ENCODE measurements at places on chromosomes 13 and 19.
A peak's percentile ranks its signal among the peaks of the same experiment; 100 is the strongest.

- DNase-seq: peak; percentile 38
These were observed 121.6 kb upstream of the FRY start for GRCh38 chr13:31909864-31910551.

GRCh38 chr19:4584670-4585460 lies 25.4 kb upstream of the SEMA6B start:
- no peak for DNase-seq

DNA sequence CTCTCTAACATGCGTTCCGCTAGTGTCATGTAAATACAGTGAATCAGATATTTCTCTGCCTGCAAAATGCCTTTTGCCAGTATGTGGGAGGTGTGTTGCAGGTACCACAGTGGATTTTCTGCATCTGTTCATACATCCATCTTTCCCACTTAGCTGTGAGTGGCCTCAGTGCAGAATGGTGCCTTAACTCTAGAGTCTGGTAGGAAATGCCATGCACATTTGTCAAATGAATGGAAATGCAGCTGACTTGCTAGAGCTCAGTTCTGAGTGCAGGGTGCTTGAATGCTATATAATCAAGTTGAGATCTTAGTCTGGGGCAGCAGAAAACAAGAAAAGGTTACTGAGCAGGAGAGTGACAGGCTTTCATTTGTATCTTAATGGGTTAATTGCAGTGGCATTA lies 68.2 kb downstream of the LRCH1 start:
- DNase-seq: no peak

- peak; percentile 68 for DNase-seq
These were observed 18.4 kb upstream of the KCTD15 start for GRCh38 chr19:33778089-33778791.

GRCh38 chr13:54949735-54950134 lies 1921.1 kb downstream of the OLFM4 start:
- DNase-seq: no peak

GRCh38 chr13:30413842-30414241 lies 8.5 kb upstream of the UBE2L5 start:
- no peak for DNase-seq

- no peak for DNase-seq
These were observed 11.6 kb downstream of the HSH2D start for GRCh38 chr19:16155128-16155527.

DNA sequence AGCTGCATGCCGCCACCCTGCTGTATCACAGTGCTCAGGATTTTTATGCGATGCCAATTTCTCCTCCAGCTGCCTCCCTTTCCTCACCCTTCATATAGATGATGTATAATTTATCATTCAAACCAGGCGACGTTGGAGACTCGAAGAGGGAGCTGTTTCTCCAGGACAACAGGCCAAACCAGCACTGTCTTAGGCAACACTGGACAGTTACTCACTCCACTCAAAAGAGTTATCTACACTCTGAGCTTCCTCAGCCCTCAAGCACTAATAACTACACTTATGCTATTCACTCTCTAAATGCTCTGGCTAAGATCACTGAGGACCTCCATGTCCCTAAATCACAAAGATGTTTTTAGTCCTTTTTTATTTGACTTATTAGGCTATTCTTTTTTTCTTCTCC lies 87.3 kb upstream of the RFC3 start:
- DNase-seq: no peak

GRCh38 chr13:111267205-111267604 lies 53.2 kb upstream of the TEX29 start:
- no peak for DNase-seq

DNA sequence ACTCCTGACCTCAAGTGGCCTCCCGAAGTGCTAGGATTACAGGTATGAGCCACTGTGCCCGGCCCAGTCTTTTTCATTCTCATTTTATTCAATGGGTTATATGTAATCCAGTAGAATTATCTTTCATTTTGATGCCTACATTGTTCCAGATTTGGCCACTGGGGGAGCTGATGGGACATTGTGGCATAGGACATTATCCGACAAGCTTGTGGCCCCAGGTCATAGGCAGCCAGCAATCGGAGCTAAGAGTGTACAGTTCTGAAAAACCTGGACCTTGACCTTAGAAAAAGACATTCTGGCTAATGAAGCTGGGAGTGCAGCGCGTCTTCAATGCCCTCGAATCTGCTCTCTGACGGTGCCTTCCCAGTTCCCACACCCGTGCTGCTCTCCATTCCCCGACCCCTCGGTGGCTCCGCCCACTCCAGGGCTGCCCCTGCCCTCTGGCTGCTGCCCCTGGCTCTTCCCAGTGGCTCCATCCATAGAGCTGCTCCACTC lies 108.7 kb downstream of the TEX29 start:
- peak; percentile 10 for DNase-seq

GRCh38 chr19:34888091-34888490 lies 38.6 kb upstream of the ZNF30 start:
- DNase-seq: no peak

- DNase-seq: no peak
These were observed 9.8 kb downstream of the ZNF333 start for GRCh38 chr19:14699641-14700040.

DNA sequence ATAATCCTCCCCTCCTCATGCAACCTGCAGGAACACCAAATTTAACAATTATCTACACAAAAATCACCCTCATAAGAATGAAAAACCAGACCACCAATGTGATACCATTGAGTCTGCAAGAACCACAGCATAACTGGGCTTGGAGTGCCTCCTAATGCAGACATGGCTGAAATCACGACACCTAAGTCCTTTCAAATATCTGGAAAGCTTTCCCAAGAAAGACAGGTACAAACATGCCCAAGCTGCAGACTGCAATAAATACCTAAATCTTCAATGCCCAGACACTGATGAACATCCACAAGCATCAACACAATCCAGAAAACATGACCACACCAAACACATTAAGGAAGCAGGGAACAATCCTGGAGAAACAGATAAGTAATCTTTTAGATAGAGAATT lies 417.1 kb downstream of the LMO7 start:
- no peak for DNase-seq

DNA sequence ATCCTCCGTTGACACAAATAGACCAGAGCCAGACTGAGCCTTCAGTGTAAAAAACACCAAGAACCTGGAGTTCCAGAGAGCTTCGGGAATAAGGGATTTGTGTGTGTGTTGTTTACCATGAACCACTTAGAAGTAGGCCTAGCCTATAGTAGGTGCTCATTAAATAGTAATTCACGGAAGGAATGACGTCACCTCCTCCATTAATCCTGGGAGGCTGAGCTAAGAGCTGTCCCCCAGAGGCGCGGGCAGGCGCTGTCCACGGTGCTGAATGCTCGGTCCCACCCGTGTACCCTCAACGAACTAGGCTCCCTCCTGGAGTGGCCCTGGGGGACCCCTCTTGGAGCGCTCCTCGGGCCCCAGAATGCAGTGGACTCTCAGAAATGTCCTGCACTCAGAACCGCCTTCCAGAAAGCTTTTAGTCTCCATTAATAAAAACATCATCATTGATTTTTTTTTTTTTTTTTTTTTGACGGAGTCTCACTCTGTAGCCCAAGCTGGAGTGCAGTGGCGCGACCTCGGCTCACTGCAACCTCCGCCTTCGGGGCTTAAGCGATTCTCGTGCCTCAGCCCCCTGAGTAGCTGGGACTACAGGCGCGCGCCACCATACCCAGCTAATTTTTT lies 6.5 kb downstream of the UNC13A start:
- DNase-seq: peak; percentile 39

GRCh38 chr13:49697468-49697867 lies 6.2 kb upstream of the EBPL start:
- DNase-seq: no peak

- DNase-seq: no peak
These were observed 148.0 kb upstream of the FNDC3A start for GRCh38 chr13:48827709-48828108.

DNA sequence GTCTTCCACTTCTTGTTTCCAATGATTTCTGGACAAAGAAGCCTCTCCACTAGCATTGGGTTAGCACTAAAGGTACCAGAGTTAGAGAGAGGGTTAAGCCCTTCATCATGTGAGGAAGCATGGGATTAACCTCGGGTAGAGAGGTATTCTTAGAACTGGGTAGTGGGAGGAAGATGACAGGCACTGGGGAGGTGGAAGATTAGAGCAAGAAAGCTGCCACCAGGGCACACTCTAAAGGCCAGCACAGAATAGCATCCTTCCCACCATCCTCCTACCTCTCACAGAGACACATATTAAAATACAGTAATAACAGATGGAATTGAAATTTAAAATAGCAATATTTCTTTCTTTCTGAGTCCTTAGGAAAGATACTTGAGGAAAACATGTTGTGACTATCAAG lies 84.5 kb upstream of the PCDH20 start:
- no peak for DNase-seq

DNA sequence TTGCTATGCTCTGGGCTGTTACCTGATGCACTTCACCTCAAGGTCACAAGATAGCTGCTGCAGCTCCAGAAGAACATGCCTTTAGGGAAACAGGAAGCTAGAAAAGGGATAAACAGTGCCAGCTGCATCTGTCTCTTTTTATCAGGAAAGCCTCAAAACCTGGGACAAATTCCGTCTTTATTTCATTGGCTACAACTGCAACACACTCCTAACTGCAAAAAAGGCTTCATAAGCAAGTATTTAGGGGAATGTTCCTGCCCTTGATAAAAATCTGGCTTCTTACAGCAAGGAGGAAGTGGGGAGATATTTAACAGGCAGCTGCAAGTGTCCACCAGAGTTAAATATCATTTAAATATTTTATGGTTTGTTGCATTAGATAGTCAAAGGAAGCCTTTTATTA lies 34.2 kb upstream of the SERTM1 start:
- DNase-seq: no peak

GRCh38 chr19:33497778-33498175 lies 23.8 kb downstream of the PEPD start:
- DNase-seq: no peak

DNA sequence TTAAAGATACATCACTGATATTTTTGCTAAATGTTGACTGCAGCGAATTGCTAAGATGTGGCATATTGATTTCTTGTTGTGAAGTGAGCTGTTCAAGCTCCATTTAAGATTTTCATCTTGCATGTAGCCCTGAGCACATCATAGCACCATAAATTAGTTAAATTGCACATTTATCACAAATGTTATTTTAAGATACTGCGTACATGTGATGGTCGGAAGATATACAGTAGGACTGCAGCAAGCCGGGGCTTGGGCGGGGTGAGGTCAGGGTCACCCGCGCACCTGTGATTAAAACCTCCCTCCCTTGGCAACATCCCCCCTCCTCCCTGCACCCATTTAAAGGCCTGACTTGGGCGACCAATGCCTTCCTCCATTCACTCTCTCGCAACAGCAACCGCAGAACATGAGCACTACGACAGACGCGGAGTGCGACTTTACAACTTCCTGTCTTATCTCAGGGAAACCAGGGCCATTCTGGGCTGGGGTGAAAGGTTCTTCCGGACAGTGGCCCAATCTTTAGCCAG lies 76.6 kb downstream of the TSHZ3 start:
- DNase-seq: no peak

DNA sequence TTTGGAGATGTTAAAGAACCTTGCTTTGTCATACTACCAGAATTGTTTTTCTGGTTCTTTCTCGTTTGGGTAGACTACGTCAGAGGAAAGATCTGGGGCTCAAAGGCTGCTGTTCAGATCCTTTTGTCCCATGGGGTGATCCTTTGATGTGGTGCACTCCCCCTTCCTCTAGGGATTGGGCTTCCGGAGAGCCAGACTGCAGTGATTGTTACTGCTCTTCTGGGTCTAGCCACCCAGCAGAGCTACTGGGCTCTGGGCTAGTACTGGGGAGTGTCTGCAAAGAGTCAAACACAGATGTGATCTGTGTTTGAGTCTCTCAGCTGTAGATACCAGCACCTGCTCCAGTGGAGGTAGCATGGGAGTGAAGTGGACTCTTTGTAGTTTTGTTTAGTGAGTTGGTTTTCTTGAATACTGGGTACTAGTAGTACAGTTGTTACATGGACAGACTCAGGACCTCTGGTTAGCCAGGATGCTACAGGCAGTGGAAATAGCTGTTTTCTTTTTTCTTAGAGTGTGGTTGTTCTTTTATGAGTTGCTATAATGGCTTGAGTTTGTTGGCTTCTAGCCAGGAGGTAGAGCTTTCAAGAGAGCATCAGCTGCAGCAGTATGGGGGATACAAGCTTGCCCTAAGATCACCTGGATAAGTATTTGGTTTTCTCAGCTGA lies 34.4 kb downstream of the DNAJC15 start:
- DNase-seq: no peak

- DNase-seq: no peak
These were observed 5.1 kb upstream of the ARHGEF7 start for GRCh38 chr13:111110054-111110453.

DNA sequence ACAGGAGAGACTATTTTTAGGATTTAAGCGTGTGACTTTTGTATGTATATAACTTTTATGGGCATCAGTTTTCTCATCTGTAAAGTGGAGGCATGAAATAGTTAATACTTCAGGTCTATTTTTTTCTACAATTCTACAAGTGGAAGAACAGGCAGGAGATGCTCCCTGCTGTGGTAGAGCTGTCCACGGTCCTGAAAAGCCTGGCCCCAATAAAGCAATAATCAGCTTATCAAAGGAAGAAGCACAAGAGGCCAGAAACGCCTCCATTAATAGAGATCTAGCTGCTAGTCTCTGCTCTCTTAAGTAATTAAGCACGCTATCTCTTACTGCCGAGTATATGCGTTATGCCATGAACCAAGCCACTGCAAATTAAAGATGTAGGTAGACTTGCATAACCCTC lies 28.0 kb upstream of the WASF3 start:
- peak; percentile 60 for DNase-seq

- DNase-seq: no peak
These were observed 898.9 kb upstream of the MIR17HG start for GRCh38 chr13:90448466-90449037.

DNA sequence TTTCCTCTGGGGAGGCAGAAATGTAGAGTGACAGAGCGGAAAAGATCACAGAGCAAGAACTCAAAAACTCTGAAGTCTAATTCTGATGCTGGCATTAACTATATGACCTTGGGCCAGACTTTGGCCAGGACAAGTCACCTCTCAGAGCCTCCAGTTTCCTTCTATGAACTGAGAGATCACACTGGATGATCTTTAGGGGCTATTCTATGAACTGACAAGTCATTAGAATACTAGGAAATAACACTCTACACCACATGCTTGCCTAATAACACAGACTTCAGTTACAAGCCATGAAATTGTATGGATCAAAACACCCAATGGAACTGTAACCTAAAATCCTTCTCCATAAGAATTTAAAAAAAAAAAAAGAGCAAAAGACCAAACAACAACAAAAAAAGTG lies 16.9 kb downstream of the SLC25A30 start:
- DNase-seq: no peak

DNA sequence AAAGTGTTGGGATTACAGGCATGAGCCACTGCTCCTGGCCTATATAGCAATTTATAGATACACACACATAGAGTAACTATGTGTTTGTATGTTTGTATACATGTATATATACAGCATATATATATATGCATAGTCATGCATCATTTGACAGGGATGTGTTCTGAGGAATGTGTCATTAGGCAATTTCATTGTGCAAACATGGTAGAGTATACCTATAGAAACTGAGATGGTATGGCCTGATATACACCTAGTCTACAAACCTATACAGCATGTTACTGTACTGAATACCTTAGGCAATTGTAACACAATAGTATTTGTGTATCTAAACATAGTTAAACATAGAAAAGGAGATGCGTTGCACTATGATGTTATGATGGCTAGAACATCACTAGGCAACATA lies 53.0 kb upstream of the PCCA start:
- DNase-seq: no peak

- no peak for DNase-seq
These were observed 24.2 kb upstream of the GATAD2A start for GRCh38 chr19:19381007-19381926.
